ENCODE measurements at places on chromosomes 7 and 10.

- no peak for DNase-seq
These were observed 4.1 kb downstream of the NEUROD6 start for GRCh38 chr7:31336202-31337001.

GRCh38 chr10:93379731-93380575 lies 102.2 kb downstream of the MYOF start:
- DNase-seq = no peak

DNA sequence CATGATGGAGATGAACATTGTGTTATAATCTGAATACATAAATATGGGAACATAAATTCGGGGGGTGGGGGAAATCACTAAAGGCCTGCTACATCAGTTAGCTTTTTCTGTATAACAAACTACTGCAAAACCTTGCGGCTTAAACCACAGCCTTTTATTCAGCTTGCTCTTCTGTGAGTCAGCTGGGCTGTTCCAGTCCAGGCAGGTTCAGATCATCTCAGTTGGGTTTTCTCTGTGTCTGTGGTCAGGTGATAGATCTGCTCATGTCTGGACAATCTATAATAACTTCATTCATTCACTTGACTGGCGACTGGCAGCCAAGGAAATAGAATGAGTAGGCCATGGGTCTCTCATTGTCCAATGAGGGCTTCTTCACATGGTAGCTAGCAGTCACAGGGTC lies 23.5 kb downstream of the HTR7 start:
- DNase-seq = no peak

- DNase-seq = no peak
These were observed 37.2 kb downstream of the NKX6-2 start for GRCh38 chr10:132748545-132749370.

DNA sequence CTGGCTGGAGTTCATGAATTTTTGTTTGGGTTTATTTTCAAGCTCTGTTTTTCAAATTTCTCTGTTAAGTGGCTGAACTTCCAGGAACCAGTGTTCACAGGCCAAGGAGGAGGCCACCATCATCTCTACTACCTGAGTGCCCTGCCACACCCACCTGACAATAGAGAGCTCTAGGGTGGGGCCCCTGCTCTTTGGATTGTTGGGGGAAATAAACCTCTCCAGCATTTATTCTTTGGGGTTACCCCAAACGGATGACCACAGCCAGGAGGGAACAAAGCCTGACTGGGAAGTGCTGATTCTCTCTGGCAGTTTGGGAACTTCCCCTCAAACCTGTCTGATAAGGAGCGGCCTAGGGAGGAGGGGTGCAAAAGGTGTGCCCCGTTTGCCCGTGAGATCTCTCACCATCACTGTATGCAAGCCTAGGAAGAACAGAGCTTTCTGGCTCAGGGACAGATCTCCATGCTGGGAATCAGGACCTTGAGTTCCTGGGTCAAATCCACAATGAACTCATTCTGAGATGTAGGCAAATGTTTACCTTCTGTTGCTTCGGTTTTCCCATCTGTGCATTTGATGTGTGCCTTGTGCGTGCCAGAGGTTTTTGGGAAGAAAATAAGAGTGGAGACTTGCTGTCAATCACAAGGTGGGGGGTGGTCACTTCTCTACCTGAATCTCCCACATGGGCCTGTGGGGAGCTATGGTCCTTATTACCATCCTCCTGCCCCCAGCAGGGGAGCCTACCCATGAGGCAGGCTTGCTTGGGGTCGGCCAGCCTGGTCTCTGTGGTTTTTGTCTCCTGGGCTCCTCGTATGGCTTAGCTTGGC lies 27.7 kb upstream of the PDCD4 start:
- DNase-seq = no peak

DNA sequence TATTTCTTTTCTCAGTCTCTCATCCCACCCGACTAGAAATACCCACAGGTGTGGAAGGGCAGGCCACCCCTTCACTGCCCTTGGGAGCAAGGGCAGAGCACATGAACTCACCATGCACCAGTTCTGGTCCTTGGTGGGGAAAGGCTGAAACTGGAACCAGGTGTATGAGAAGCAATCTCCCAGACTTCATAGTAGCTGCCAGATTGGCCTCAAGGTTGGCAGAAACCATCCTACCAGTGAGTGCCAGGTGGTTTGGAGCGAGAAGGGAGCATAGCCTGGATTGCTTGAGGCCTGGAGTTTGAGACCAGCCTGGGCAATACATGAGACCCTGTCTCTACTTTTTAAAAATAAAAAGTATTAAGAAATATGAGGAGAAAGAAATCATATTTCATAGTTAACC lies 138.8 kb downstream of the LYZL1 start:
- no peak for DNase-seq

GRCh38 chr10:74888962-74889661 lies 62.7 kb downstream of the KAT6B start:
- DNase-seq = no peak

GRCh38 chr7:15801551-15801950 lies 115.1 kb upstream of the MEOX2 start:
- DNase-seq = no peak

GRCh38 chr7:142248166-142249160 lies 9.4 kb downstream of the PRSS58 start:
- no peak for DNase-seq

All from GM19239 (cell line).